ENCODE measurements at places on chromosomes 5 and 9. TPM values are rescaled to one million over a fixed set of nuclear protein-coding genes. Genes with fewer than 3 reads are reported as not detected.

DNA sequence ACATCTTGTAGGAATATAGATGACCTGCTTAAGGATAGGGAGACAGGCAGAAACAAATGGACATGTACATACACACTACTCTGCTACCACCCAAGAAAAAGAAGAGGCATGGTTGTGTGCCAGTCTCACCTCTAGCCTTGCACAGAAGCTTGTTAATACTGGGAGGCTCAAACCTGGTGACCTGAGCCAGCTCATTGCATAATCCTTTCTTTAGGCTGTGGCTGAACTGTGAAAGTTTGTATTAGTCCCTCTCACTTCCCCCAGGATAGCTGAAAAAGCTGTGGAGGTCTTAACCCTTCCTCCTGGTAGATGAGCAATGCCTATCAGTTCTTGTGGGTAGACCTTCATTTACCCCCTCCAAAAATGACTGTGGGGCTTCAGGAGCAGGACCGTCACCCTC lies 28.7 kb downstream of the TPD52L3 start:
- DNase-seq: no peak

- DNase-seq: no peak
These were observed 114.2 kb downstream of the LHFPL2 start for GRCh38 chr5:78534148-78534904.

CATSPER3 gene
- total RNA-seq: not detected

DNA sequence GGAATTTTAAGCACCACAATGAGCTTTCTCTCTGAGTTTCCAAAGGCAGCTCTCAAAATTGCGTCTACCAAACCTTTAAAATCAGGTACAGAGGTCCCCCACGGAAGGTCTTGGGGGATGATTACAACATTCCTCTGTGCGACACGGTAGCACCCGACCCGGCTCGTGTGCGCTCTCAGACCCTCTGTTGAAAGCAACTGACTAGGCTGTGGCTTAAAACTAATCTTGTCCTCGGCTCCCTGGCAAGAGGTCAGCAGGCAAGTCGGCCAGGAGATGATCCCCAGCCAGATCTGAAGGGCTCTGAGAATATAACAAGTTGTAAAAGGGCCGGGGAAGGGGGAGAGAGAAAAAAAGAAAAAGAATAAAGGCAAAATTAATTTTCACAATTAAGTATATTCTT lies 92.6 kb upstream of the LMX1B start:
- no peak for DNase-seq
